Cortex of kidney (tissue), 1 donor: ENCODE measurements at places on chromosomes 5 and 9.

- DNase-seq, result no peak
These were observed 73.7 kb downstream of the ZNF366 start for GRCh38 chr5:72433522-72433921.

GRCh38 chr9:96612105-96612965 lies 7.3 kb downstream of the CDC14B start:
- no peak for DNase-seq

DNA sequence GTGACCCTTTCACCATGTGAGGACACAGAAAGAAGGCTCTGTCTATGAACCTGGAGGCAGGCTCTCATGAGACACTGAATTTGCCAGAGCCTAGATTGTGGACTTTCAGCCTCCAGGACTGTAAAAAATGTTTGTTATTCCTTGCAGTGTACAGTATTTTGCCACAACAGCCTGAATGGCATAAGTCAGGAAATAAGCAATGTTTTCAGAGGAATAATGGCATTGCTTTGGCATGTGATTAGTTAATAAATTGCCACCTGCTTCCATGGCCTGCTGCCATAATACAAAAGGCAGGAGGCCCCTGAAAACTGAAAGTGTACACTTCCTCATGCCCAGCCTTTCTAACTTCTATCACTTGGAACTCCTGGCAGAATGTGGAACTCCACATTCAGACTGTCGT lies 408.1 kb downstream of the GADD45G start:
- no peak for DNase-seq

GRCh38 chr5:158387499-158387898 lies 528.6 kb upstream of the CLINT1 start:
- DNase-seq, result no peak

DNA sequence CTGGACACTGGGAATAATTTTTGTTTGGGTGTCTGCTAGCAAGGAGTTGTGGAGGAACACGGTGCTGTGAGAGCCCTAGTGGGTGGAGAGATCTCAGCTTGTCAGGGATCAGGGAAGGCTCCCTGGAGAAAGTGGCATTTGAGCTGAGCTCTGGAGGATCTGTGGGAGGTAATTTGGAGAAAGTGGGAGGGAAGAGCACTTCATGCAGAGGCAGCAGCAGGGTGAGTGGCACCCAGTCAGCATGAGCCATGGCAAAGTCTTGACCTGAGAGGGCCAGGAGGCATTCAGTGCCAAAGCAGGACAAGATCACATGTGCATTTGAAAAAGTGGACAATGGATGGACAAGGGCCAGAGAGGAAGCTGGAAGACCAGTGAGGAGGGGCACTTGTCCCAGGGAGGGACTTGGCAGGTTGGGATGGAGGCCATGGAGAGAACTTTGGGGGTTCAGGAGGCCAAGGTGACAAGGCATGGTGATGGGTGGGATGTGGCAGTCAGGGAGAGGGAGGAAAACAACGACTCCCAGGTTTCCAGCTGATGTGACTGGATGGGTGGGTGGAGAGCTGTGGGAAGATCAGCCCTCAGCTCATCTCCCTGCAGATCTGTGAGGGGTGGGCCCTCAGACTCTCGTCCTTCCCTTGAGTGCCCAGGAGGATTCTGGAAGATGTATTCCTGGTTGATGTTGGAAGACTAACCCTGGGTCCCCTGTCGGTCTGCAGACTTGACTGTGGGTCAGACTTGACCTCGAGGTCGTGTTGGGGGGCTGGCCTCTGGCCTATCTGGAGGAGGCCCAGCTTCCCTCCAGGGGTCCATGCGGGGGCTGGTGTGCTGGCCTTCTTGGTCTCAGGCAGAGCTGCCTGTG lies 68.9 kb upstream of the PITX1 start:
- no peak for DNase-seq

DNA sequence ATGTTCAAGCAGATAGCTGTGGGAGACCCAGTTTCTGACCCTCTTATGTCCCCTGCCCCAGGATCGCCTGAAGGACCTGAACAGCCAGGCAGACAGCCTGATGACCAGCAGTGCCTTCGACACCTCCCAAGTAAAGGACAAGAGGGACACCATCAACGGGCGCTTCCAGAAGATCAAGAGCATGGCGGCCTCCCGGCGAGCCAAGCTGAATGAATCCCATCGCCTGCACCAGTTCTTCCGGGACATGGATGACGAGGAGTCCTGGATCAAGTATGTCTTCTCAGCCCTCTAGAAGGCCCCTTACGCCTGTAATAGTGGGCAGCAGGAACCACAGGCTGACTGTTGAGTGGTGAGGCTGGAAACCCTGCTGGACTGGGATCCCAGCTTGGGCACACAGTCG lies 41.1 kb downstream of the DYNC2I2 start:
- DNase-seq, result no peak

DNA sequence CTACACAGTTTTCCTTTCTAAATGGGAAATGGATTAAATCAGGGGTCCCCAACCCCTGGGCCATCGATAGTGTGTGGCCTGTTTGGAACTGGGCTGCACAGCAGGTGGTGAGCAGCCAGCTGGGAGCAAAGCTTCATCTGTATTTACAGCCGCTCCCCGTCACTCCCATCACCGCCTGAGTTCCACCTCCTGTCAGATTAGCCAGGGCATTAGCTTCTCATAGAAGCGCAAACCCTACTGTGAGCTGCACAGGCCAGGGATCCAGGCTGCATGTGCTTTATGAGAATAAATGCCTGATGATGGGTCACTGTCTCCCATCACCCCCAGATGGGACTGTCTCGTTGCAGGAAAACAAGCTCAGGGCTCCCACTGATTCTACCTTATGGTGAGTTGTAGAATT lies 41.2 kb upstream of the FLT4 start:
- DNase-seq, result no peak

- DNase-seq, result no peak
These were observed 8.1 kb downstream of the ARPC5L start for GRCh38 chr9:124869986-124870560.

DNA sequence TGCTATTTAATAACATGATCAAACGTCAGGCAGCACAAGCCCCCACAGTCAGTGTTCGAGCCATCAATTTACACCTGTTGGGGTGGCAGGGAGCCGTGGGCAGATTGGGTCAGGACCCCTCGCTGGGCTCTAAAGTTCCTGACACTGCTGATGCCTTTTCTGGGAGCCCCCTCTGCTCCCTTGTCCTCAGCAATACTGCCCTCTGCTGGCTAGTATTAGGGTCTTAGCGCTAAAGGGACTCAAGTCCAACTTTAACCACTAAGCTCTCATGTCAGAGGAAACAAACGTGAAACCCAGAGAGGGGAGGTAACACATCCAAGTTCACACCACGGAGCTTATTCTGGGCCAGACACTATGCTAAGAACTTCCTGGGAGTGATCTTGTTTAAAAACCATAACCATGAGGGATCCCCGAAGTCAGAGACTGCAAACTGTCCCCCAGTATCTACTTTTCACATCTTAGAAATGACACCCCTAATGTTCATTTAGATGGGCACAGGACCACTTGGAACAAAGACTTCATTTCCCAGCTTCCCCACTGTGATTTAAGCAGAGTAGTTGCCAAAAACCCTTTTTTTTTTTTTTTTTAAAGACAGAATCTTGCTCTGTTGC lies 20.4 kb downstream of the ANKS6 start:
- no peak for DNase-seq

GRCh38 chr9:108691614-108692013 lies 164.2 kb downstream of the ACTL7B start:
- no peak for DNase-seq

DNA sequence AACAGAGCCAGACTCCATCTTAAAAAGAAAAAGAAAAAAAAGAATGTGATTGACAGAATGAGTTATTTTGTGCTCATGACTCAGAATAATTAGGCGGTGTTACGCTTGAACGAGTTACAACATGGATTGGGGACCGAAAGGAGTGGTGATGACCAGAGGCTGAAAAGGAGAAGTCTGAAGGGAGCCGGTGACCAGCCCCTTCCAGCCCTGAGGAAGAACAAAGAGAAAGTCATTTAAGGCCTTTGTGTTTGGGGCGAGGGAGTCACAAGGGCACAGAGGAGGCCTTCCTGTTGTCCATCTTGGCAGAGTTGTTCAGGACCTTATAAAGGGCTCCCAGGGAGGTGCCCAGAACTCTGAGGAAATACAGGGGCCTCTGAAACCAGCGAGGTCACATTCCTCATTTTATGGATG lies 131.6 kb downstream of the GOLPH3 start:
- DNase-seq, result no peak

DNA sequence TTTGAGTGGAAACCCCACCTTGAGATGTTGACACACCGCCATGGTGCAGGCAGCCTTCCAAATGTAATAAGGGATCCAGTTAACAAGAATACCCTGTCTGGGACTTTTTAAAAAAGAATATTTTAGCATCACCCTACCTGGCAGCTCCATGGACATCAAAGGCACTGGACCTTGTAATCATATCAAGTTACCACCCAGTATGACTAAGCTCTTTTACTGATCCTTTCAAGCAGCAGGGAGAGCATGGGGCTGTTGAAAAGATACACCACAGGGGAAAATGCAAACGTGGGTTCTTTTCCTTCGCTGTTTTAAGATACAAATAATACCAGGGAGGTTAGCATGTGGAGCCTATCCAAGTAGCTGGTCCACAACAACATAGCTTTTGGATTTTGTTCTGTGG lies 211.2 kb downstream of the SAXO1 start:
- no peak for DNase-seq

- DNase-seq, result no peak
These were observed 1.6 kb downstream of the FIBCD1 start for GRCh38 chr9:130937146-130938076.

DNA sequence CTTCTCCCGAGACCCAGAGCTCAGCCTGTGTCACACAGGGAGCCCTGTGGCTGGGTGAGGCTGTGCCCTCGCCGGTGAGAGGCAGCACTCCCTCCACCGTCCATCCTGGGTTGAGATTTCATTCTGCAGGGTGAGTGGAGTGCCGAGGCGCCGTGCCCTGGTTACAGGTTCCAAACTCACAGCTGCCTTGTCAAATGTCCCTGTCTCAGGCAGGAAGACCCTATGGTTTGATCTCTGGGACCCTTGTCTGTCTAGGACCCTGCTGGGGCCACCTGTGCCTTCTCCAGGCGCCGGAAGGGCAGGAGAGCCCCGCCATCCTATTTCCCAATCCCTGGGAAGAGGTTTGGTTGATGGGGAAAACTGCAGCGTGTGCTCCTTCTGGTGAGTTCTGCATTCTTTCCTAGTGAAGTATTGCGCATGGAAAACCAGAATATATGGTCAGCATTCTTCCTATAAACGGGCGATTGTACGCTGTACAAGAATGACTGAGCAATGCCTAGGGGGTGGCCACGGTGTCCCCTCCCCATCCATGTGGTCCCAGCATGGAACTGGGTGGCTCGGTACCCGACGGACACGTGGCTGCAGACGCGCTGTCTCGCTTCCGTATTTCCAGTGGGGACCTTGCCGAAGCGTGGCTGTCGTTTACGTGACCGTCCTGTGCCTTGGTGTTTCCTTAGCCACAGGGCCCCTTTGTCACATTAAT lies 95.9 kb upstream of the COL5A1 start:
- no peak for DNase-seq

DNA sequence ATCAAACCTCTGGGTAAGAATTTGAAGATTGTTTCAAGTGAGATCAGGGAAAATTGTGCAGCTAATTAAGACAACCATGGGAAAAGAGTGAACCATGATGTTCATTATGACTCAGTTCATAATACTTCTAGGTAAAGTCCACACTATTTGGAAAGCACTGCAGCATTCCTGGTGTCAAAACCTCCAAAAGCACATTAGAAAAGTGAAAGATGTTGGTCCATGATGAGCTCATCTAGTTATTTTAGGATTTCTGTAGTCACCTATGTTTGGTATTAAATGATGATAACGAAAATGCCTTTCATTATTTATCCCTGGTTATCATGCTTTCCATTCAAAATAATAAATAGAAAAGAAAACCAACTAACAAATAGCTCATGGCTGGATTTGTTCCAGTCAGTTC lies 49.1 kb downstream of the PTCD2 start:
- no peak for DNase-seq

DNA sequence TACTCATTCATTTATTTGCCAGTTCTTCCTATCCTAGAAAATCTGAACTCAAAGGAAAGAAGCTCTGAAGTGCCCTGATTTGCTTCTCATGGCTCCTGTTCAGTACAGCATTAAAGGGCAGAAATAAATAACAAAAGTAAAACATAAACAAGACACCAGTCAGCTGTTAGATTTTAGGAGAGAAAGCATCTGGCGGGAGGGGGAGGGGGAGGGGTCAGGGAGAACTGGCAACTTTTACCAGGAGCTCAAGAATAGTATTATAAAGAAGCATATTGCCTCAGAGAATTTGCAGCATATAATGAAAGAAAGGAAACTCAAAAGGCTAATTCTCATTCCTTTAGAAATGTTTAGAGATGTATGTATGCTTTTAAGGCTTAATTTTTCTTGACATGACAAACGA lies 68.1 kb downstream of the SEMA6A start:
- DNase-seq, result no peak

DNA sequence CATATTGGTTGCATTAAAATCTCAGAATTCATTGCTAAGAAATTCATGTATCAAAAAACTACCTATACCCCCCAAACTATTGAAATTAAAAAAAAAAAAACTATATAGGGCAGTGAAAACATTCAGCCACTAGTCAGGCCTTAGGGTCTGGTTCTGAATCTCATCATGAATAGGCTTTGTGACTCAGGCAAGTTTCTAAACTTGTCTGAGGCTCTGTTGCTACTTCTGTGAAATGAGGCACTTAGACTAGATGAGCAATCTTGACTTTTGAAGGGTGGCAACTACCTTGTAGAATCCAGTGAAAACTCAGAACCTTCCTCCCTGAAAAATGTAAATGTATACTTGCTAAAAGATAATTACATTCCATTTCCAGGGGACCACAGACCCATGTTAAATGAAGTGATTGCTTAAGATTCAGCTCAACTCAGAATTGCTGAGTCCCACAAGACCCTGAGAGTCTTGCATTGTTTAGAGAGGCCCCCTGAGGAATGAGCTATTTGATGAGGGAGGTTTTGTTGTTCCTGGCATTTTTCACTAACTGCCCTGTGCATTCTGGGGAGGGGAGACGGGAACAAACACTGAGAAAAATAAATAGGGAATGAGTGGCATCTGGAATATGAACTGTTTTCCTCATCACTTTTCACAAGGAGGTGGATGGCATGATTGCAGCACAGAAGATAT lies 29.5 kb downstream of the RAI14 start:
- no peak for DNase-seq

DNA sequence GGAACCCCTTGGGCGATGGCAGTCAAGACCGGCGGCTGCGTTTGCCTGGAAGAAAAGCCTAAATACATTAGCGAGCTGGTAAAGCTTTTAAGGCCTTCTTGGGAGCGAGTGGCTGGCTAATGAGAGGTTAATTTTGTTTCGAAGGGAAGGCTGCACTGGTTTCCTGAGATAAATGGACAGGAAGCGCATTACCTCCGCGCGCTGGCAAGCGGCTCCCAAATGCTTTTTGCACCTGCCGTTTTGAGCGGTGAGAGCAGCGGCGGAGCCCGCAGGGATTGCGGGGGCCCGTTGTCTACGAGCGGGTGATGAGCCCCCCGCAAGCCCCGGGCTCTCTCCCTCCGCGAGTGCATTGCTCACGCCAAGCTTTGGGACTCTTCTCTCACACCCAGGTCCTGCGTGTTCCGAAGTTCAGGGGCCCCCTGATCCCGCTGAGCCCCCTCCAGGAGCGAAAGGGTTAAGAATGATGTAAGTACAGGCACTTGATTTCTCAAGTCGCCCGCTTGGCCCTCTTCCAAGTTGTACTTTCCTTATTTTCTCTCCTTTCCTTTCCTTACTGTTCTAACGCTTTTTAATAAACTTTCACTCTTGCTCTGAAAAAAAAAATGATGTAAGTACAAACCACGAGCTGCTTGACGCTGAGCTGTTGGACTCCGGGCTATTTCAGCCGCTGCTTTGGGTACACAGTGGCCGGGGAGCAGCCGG lies 3.1 kb upstream of the RGMB start:
- DNase-seq, result no peak
